ENCODE measurements at places on chromosomes 7 and 10. TPM values are rescaled to one million over a fixed set of nuclear protein-coding genes. Genes with fewer than 3 reads are reported as not detected.

DNA sequence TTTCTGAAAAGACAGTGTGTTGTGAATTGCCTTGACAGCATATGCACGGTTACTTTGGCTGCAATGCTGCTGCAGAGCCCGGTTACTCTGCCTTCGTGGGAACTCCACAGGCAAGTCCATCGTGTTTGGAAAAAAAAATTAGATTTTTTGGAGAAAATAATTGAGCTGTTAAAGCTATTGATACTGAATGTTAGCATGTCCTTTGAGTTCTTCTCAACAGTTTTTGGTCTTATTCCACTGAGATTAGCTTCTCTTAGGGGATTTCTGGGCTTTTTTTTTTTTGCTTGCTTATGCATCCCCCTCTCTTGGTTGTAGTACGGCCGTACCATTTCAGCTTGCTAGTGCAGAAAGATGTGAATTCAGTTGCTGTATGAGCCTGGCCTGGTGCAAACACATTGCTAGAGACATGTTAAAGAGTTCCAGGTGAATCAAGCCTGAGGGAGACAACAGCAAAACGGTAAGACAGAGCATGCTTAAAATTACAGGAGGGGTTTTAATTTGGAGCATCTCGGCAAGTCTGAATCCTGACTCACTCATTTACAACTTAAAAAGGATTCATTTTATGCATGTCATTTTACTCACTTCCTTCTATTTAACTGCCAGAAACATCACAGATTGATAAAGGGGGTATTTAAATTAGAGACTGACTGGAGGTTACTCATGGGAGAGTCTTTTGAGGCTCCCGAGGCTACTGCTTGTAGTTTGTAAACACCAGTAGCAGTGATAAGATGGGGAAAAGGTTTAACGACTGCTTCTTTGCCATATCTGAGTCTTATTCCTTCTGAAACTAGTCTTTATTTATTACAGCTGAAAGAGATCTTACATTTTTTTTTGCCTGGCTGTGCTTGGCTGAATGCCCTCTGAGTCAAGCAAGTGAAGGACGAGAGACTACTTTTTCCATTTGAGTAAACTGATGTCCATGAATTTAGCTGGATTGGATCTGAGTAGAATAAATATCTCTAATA is 113.7 kb downstream of the CDK14 start:
- H3K27me3 ChIP-seq: no peaks in the 10 kb centered on the region
- H3K4me3 ChIP-seq: peak overlapping the region; percentile 63
- H3K36me3 ChIP-seq: peaks cover 4% of the 10 kb centered on the region
- H3K27ac ChIP-seq: peak overlapping the region; percentile 98
- peaks cover 99% of the 10 kb centered on the region for H3K4me1 ChIP-seq
- peak; percentile 91 for DNase-seq

DNA sequence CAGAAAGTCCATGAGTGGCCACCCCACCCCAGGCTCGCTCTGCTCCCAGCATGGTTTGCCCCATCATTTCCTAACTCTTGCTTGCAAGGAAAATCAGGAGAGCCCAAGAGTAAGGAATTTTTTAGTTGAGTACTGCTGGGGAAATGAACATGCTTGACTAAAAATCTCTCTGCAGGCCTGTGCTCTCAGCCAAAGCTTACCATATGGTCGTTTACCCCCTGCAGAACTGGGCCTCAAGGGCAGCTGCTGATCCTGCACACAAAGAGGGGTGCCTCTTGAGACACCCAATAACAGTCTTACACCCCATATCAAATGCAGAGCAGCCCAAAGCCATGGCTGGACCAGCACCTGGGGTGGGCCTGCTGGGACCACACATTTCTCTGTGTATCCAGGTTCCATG is 183.2 kb downstream of the CXCL12 start:
- no peaks in the 10 kb centered on the region for H3K4me1 ChIP-seq
- no peaks in the 10 kb centered on the region for H3K36me3 ChIP-seq
- no peak overlapping the region for H3K27ac ChIP-seq
- DNase-seq: no peak

Gene OR2A1
- total RNA-seq: not detected

Gene LRRC18
- not detected for total RNA-seq

DNA sequence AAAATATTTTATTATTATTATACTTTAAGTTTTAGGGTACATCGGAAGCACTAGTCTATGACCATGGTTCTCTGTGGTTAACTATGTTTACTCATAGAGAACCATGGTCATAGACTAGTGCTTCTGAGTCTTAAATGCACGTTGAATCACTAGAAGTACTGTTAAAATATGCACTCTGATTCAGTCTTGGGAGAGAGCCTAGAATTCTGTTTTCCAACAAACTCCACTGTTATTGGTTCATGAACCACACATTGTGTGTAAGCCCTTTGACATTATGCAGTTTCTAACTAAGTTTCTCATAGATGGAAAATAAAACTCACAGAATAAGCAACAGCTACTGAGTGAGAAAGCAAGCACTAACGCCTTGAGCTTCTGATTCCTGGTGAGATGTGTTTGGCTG is 1120.6 kb downstream of the SORCS1 start:
- no peak for DNase-seq
- H3K4me3 ChIP-seq: no peak overlapping the region
- no peaks in the 10 kb centered on the region for H3K36me3 ChIP-seq
- no peaks in the 10 kb centered on the region for H3K27me3 ChIP-seq

- H3K4me3 ChIP-seq: peak overlapping the region; percentile 98
- peak; percentile 50 for DNase-seq
- H3K27ac ChIP-seq: peak overlapping the region; percentile 25
- H3K27me3 ChIP-seq: no peaks in the 10 kb centered on the region
- peaks cover 39% of the 10 kb centered on the region for H3K4me1 ChIP-seq
- H3K36me3 ChIP-seq: peaks cover 26% of the 10 kb centered on the region
Observed at GRCh38 chr7:107581387-107582013, 1.5 kb downstream of the BCAP29 start.

DNA sequence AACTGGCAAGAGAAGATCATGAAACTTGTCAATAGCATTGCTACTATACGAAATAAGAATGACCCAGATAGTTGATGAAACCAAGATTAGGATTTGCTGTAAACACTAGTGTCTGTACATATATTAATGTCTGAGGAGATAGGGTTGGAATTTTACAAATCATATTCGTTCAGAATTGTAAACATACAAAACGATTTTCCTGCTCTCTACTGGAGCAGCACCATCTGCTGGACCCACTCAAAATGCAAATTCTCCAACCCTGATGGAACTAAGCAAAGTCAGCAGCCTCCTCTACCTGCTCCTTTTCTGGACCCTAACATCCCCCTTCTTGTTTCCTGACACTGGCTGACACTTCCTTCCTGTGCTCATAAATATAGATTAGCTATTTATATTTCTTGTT is 29.4 kb upstream of the SGMS1 start:
- H3K4me3 ChIP-seq: no peak overlapping the region
- peaks cover 10% of the 10 kb centered on the region for H3K4me1 ChIP-seq
- DNase-seq: no peak
- H3K27me3 ChIP-seq: no peaks in the 10 kb centered on the region

GRCh38 chr7:74059037-74059436 is 24.6 kb upstream of the LIMK1 start:
- H3K36me3 ChIP-seq: no peaks in the 10 kb centered on the region
- no peaks in the 10 kb centered on the region for H3K4me1 ChIP-seq
- no peak overlapping the region for H3K27ac ChIP-seq
- DNase-seq: no peak

Gene SH2D4B
- not detected for total RNA-seq

Gene PON3
- total RNA-seq: not detected

Gene BLNK
- 51.7 TPM for total RNA-seq

- DNase-seq: no peak
- no peak overlapping the region for H3K27ac ChIP-seq
- H3K4me3 ChIP-seq: no peak overlapping the region
- no peaks in the 10 kb centered on the region for H3K36me3 ChIP-seq
- no peaks in the 10 kb centered on the region for H3K4me1 ChIP-seq
- no peaks in the 10 kb centered on the region for H3K27me3 ChIP-seq
Observed at GRCh38 chr10:130025811-130026485, 61.9 kb upstream of the EBF3 start.

Gene SUGCT
- total RNA-seq: 0.48 TPM

Gene SVIL
- total RNA-seq: not detected

DNA sequence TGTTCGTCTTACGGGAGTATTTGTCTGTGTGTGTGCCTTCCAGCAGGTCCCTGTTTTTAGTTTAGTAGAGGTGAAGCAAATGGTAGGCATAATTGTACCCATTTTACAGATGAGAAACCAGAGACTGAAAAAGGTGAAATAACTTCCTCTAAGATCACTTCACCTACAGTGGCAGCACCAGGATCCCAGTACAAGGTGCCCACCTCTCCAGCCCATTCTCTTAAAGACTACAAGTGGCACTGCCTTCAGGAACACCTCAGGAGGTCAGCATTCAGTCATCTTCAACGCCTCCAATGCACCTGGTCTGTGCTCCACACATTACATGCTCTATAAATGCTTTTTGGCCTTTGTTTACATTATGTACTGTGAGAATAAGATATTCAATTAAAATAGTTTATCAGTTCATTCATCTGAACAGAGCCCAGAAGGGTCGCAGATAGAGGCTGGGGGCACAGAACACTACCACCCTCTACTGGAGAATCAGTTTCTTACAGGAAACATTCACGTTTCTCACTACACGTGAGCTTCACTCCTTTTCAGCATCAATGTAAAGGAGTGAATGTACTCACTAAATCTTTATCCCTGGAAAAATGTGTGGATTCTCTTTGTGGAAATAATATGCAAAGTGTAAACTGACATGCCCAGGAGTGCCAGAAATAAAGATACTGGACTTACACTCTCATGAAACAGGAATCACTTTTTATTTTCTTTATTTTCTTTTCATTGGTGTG is 45.5 kb upstream of the ABLIM1 start:
- H3K27ac ChIP-seq: no peak overlapping the region
- H3K36me3 ChIP-seq: no peaks in the 10 kb centered on the region
- no peak overlapping the region for H3K4me3 ChIP-seq
- peak; percentile 69 for DNase-seq
- H3K4me1 ChIP-seq: no peaks in the 10 kb centered on the region
- H3K27me3 ChIP-seq: no peaks in the 10 kb centered on the region

DNA sequence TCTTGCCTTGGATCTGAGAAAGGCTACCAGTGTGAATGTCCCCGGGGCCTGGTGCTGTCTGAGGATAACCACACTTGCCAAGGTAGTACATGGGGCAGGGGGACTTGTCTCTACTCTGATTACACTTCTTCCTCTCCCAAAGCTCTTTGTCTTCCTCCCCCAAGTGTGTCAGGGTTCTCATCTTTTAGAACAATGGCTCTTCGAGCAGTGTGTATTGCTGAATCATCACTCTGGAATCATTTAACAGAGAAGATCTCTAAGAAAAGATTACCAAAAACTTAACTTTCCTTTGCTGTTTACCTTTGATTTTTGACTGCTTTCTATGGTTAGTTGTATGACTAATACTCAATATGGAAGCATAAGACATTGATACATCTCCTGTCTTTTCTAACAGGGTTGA is 18.2 kb downstream of the OIT3 start:
- H3K27ac ChIP-seq: no peak overlapping the region
- H3K36me3 ChIP-seq: no peaks in the 10 kb centered on the region
- no peaks in the 10 kb centered on the region for H3K27me3 ChIP-seq
- H3K4me3 ChIP-seq: no peak overlapping the region

- H3K27ac ChIP-seq: no peak overlapping the region
- 0 out of 2 replicates have a peak, but pooled peaks cover 3% of the 10 kb centered on the region for H3K27me3 ChIP-seq
- no peaks in the 10 kb centered on the region for H3K36me3 ChIP-seq
- no peak for DNase-seq
- no peaks in the 10 kb centered on the region for H3K4me1 ChIP-seq
- no peak overlapping the region for H3K4me3 ChIP-seq
Observed at GRCh38 chr7:28435732-28436378, 23.5 kb downstream of the CREB5 start.

DNA sequence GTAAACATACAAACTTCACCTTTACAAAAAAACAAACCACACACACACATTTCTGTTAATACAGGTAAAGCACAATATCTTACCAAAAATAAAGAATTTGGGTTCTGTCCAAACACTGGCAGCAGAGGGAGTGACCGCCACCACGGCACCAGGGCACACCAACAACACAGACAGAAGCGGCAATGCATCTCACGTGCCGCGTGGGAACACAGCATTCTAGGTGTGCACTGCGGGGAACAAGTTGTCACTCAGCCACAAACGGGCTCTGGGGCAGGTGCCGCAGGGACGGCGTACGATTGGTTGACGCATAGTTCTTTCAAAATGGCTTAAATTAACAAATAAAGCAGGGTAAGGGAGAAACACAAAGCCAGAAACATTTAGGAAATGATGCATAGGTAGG is 22.3 kb downstream of the PDGFA start:
- H3K36me3 ChIP-seq: no peaks in the 10 kb centered on the region
- no peaks in the 10 kb centered on the region for H3K4me1 ChIP-seq
- H3K4me3 ChIP-seq: no peak overlapping the region
- no peaks in the 10 kb centered on the region for H3K27me3 ChIP-seq

GRCh38 chr7:13850185-13850752 is 139.2 kb downstream of the ETV1 start:
- peaks cover 8% of the 10 kb centered on the region for H3K4me1 ChIP-seq
- no peak overlapping the region for H3K4me3 ChIP-seq
- H3K36me3 ChIP-seq: no peaks in the 10 kb centered on the region
- DNase-seq: peak; percentile 51
- no peak overlapping the region for H3K27ac ChIP-seq
- H3K27me3 ChIP-seq: no peaks in the 10 kb centered on the region

- no peaks in the 10 kb centered on the region for H3K27me3 ChIP-seq
- H3K4me3 ChIP-seq: no peak overlapping the region
- H3K27ac ChIP-seq: no peak overlapping the region
- H3K36me3 ChIP-seq: peaks cover 4% of the 10 kb centered on the region
- DNase-seq: no peak
Observed at GRCh38 chr7:135189221-135189662, 18.7 kb upstream of the CYREN start.

- no peak overlapping the region for H3K4me3 ChIP-seq
- H3K27me3 ChIP-seq: no peaks in the 10 kb centered on the region
- H3K4me1 ChIP-seq: no peaks in the 10 kb centered on the region
- DNase-seq: no peak
Observed at GRCh38 chr10:70744617-70745143, 40.5 kb downstream of the TBATA start.

DNA sequence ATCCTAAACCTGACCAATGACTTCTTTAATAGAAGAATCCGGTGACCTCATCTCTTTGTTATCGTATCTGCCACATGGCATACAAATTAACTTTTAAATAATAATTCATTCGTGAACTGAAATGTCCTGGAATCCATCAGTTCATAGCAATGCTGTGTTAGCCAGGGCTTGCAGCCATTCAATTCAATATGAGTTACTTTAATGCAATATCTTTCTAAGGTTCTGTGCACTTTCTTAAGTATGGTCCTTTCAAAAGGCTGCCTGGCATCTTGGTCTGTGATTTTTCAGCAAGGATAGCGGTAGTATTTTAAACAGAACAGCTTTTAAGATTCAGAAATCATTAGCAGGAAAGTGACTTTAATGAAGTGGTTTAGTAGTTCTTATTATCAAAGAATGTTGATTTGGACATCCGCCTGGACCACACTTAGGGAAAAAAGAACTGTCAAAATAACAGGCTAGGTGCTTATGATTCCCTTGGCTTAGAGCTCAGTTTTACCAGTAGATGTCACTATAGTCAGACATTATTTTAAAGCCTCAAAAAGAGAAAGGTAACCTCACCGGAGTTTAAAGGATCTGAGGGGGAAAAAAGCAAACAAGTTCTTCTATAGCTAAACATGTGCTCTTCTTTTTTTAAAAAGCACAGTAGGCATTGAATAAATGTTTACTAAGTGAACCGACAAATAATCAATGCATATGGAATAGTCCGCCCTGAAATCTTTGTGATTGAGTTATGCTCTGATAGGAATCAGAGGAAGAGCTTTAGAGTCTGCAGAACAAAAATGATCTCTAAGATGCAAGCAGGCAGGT is 22.7 kb downstream of the SLC35G1 start:
- H3K4me1 ChIP-seq: no peaks in the 10 kb centered on the region
- H3K4me3 ChIP-seq: no peak overlapping the region
- H3K27ac ChIP-seq: no peak overlapping the region
- DNase-seq: peak; percentile 43
